Germinal center (tissue), 1 donor: ENCODE measurements at places on chromosomes 6 and 20.

GRCh38 chr6:41975276-41975675, 33.7 kb upstream of the CCND3 start:
- DNase-seq = no peak

DNA sequence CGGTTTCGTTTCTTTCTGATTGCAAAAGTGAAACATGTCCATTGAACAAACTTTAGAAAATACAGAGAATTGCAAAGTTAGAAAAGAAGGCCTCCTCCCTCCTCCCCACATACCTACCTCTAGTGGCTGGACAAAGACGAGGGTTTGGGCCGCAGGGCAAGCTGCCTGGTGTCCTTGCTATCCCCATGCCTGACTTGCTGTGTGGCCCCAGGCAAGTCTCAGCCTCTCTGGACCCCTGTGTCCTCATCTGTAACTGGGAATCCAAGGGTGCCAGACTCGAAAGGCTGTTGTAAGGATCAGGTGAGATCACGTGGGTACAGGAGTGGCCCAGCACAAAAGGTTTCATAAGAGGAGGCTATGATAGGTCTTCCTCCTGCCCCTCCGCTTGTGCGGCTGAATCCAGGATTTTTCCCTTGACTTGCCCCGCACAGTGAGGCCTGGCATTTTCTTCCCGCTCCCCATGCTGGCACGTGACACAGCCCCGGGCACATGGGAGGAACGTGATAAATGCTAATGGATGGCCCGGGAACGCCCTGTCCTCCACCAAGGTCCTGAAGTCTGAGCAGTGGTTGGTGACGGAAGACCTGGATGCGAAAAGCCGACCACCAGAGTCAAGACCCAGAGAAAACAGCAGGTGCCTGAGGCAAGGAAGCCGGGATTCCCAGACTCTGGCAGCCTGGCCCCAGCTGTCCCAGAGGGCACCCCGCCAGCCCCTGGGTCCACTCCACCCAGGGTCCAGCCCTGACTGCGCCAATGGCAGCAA, 55.8 kb downstream of the UBE2V1 start:
- no peak for DNase-seq

DNA sequence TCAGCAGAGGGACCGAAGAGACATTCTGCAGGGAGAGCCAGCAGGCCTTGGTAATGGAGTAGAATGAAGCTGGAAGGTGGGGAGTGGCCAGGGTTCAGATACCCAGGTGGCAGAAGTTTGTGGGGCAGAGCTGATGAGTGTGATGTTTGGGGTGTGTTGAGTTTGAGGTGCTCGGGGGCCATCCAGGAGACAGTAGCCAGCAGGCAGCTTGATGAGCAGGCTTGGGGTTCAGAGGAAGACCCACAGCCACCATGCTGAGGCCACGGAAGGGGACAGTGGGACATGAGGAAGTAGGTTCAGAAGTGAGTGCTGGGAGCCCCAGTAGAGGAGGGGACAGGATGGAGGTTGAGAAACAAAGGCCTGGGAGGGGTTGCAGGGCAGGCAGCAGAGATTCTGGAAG, 11.1 kb upstream of the FOXS1 start:
- DNase-seq = no peak

- DNase-seq = no peak
These were observed 92.9 kb downstream of the FYN start for GRCh38 chr6:111780393-111780792.

- DNase-seq = no peak
These were observed 146.2 kb upstream of the CARMIL1 start for GRCh38 chr6:25132934-25133333.

DNA sequence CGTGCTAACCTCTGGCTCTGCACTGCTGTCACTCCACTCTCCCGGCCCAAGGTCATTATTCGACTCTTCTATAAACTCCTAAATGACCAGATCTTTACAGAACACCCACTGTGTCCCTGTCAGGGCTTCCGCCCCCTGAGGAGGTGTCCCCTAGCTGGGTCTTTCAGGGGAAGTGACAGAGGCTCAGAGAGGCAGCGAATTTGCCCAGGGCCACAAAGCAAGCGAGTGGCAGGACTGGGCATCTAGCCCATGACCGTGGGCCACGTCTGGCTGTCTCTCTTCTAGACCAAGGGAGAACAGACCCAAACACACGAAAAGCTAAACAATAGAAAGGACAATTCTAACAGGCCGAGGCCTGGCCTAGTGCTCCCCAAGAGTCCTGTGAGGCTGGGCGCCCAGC, 27.4 kb downstream of the FOXF2 start:
- no peak for DNase-seq

- peak; percentile 40 for DNase-seq
These were observed 57.8 kb downstream of the SLC2A10 start for GRCh38 chr20:46767127-46767761.
